ENCODE measurements at places on chromosomes 2 and 18.
A peak's percentile ranks its signal among the peaks of the same experiment; 100 is the strongest.

DNA sequence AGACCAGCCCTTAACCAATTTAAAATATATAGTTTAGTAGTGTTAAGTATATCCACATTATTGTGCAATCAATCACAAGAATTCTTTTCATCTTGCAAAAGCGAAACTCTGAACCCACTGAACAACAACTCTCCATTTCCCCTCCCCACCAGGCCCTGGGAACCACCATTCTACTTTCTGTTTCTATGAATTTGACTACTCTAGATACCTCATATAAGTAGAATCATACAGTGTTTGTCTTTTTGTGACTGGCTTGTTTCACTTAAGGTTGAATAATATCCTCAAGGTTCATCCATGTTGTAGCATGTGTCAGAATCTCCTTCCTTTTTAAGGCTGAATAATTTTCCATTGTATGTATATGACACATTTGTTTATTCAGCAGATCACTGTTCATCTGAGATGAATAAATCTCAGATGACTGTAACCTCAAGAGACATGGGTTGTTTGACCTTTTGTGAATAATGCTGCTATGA, 8.1 kb upstream of the SOS1 start:
- no peak for DNase-seq

DNA sequence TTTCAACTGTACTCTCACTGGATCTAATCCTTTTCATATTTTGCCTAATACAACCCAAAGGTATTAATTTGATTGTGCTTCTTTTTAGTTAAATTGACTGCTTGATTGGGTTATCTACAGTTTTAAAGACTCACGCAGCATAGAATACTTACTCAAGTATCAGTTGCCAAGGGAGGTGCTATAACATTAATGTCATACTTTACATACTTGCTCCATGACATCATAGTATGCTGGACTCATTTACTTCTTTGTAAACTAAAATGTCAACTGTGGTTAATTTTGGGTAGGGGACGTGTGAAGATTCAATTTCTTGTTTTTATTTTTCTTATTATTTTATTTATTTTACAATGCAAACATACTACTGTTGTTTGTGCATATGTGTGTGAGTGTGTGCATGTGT, 716.2 kb upstream of the VRK2 start:
- DNase-seq = peak; percentile 46

GRCh38 chr2:165587335-165587938, 117.9 kb downstream of the CSRNP3 start:
- DNase-seq = no peak

DNA sequence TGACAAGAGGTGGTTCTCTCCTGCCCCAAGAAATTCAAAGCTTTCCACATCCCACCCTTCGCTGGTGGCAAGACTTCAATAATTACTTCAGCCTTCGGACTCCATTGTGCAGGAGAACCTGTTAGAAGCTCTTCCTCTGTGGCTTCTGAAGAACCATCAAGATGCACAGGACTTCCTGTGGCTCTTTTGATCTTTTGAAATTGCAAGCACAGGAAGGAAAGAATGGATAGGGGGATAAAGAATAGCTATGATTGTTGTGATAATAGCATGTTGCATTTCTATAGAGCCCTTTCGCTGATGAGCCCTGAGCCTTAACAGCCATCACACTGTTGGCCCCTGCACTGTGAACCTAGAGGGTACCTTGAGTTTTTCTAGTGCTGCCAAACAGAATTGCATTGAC, 7.4 kb downstream of the EPAS1 start:
- no peak for DNase-seq

DNA sequence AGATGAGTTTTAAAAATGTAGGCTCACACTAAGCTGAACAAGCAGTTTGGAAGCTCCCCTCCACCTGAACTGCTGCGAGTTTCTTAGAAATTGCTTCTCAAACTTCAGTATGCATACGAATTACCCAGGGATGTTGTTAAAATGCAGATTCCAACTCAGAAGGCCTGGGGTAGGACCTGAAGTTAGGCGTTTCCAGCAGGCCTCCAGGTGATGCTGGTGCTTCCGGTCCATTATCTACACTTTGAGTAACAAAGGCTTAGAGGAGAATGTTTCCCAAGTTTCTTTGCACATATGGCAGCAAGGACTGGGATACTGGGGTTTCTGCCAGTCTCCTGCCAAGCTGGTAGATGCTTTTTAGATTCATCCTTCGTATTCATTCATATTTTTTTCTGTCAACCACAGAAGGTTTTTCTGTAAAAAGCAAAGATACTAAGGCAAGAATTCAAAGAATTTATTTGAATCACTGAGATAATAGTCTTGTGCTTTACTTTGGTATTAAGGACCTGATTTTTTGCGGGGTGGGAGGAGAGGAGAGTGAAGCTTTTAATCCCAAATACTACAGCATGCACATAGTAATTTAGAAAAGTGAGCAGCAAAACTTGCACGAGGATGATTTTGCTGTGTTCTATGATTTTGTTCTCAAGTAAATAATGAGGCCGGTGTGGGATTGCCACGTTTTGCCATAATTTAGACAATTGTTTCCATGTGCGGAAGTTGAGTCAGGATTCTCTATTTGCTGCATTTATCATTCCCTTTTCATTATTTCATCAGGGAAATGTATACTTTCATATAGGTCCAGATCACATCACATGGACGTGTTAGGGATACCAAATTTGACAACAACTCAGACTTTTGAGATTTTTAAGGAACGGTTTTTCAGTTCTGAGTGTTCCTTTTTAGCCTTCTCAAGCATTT, 137.6 kb upstream of the SPATS2L start:
- DNase-seq = no peak

DNA sequence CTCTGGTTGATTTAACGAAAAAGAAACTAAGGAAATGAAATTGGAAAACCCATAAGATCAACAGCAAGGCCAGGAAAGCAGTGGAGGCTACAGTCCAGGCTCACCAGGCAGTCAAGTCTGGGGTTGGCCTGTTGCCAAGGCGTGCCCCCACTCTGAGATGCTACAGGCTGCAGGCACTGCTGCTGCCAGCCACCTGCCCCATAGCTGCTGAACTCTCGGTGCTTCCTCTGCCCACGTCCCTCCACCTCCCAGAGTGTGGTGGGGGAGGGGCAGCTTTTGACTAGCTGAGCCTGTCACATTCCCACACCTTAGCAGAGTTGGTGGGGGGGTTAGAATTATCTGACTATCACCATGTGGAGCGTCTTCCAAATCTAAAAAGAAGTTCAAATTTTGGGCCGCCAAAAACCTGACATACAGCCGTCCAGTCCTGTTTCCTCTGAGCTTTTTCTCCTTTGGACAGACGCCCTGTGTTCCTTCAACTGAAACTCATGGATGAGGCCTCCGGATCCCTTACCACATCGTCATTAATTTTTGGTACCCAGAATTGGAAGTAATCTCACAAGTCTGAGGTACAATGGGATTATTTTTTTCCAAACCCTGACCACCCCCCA, 3.9 kb upstream of the SH3RF3 start:
- DNase-seq = no peak

DNA sequence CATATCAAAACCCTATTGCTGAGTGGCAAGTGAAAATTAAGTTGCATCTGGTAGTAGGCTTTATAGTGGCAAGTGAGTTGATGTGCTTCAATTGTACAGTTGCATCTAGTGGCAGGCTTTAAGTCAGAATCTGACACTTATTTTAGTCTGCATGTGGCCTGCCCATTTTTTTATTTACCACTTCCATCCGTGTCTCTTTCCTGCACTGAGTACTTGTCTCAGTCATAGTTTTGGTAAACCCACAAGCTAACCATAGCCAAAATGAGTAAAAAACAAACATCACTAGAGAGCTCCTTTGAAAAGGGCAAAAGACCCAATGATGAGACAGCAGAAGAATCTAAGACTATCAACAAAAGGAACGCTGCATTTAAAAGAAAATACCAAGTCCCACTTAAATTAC, 96.0 kb upstream of the CRACDL start:
- no peak for DNase-seq

DNA sequence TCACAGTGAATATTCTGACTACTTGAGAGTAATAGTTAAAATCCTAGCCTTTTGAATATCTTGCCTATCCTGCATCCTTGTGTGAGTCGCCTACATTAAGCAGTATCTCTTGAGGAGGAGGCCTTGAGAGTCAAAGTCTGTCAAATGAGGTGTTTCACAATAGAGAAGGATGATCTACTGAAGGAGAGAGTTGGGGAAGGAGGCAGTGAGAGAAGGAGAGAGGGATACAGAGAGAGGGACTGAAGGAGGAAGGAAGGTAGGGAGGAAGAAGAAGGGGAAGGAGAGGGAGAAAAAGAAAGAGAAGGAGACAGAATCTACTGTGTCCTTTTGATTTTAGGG, 123.6 kb upstream of the CYP26B1 start:
- no peak for DNase-seq

- DNase-seq = no peak
Observed at GRCh38 chr18:64203295-64203694, 54.4 kb upstream of the LINC00305 start.

GRCh38 chr2:175074478-175074877, 69.3 kb upstream of the CHN1 start:
- DNase-seq = no peak

DNA sequence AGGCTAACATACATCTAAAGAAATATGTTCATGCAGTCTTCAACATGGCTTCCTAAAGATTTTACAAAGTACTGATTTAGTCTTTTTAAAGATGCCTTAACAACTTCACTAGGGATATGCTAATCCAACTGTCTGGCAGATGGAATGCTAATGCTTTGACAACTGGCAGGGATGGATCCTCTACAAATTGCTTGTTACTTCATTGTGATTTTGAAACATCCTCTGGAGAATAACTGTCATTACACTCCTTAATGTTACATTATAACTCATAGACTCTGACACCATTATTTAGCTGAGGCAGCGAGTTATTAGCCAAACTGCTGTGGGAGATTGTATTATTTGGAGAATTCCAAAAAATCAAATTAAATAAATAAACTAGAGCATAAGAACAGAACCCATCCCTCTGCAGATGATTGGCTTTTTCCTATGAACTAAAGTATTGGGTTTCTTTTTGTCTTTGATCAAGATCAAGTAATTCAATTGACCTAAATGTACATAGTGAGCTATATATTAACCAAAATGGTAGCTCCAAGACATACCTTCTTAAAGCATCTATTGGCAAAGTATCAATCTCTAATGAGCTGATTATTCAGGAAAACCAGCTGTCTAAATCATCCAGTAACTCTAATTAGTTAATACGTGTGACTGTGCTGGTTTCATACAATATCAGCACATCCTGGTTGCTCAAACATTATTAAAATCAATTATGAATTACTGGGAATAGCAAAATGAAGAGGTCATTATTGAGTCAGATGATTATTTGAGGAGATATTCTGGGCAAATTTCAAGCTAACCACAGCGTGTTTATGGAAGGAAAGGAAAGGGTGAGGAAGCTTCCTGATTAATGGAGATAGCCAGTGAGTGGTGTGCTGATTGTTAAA, 321.3 kb upstream of the TFPI start:
- no peak for DNase-seq

DNA sequence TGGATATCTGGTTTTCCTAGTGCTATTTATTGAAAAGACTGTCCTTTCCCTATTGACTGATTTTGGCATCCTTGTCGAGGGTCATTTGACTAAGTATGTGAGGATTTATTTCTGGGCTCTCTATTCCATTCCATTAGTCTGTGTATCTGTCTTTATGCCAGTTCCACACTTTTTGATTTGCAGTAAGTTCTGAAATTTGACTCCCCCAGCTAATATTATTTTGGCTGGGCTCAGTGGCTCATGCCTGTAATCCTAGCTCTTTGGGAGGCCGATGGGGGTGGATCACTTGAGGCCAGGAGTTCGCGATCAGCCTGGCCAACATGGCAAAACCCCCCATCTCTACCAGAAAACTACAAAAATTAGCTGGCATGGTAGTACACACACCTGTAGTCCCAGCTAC, 46.8 kb upstream of the GAREM2 start:
- no peak for DNase-seq

- DNase-seq = no peak
Observed at GRCh38 chr2:17688600-17688999, 65.0 kb downstream of the SMC6 start.

GRCh38 chr2:45053966-45054365, 44.7 kb upstream of the SIX2 start:
- no peak for DNase-seq

DNA sequence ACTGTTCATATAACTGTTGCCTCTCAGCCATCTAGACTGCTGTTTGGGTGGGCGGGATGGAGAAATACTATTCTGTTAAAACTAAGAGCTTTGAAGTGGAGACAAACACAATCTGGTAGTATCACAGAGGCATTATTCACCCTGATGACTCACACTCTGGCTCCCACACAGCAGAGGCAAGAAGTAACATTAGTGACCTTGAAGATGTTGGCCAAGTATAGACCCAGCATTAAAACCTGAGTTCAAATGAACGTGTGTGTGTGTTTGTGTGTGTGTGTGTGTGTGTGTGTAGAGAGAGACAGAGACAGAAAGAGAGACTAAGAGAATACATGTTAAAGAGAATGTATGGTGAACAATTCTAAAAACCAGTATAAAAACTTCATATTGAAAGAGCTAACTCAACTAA, 22.5 kb upstream of the ACVR1 start:
- no peak for DNase-seq

DNA sequence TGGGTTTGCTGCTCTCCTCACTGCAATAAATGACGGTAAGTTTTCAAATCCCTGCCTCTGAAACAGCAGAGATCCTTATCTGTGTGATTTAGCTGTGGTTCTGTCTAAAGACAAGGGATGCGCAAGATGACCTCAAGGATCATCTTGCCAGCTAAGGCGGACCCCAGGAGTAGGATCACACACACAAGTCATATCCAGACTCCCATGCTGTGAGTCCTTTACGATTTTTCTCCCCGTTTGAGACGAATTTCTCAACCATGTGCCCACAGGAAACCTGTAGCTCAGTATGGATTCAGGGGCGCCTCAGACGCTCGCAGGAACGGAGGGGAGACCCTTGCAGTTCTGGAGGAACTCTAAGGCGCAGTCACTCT, 11.1 kb upstream of the DCTN1 start:
- DNase-seq = no peak

DNA sequence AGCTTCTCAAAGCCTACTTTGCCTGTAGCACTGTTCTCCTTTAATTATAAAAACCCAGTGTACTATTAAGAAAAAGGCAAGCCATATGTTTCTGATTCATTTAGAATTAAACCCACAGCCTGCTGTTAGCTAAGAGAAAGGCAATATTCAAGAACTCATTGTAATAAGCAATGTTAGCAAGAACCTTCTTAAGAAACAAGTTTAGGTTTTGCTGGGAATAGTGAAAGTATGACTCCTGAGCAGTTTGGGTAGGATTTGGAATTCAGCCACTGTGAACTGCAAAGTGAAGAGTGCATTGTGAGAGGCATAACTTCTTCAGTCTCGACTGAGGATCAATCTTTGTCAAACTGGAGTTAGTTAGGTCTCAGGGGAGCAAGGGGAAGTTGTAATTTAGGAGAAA, 206.5 kb upstream of the NT5C1B start:
- DNase-seq = no peak
